Astrocyte of the spinal cord (primary cell): ENCODE measurements at places on chromosomes 2 and 18.

GRCh38 chr2:223735659-223736244 lies 101.6 kb downstream of the AP1S3 start:
- DNase-seq = peak; percentile 80

DNA sequence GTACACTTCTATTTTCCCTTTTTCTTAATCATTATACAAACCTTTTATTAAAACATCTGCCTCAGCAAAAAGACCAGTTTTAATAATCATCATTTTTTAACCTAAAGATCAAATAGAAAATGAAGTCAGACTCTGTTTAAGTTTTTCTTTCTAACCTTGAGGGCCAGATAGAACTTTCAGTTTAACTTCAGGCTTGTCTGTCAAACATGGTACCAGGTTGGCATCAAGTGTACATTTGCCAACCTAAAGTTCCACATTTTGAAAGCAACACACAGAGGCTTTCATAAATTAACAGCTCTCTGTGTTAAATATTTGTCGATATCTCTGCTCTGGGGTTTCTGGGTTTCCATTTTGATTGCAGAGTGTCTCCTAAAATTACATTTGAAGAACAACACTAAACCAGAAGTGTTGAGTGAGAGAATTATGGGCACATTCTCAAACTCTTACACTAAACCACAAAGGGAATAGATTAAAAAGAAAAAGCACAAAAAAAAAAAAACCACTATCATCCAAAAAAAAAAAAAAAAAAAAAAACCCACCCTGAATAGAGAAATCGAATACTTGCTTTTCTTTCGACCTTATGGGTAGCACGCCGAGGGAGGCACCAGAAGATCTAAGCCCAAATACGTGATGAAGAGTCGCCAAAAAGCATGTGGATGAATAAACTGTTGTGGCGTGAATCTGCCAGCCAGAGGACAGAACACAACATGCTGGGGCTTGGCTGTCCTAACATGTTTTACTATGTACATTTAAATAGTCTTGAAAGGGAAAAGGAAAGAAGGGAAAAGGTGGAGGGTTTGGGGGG lies 166.2 kb downstream of the TCF4 start:
- DNase-seq = peak; percentile 55

DNA sequence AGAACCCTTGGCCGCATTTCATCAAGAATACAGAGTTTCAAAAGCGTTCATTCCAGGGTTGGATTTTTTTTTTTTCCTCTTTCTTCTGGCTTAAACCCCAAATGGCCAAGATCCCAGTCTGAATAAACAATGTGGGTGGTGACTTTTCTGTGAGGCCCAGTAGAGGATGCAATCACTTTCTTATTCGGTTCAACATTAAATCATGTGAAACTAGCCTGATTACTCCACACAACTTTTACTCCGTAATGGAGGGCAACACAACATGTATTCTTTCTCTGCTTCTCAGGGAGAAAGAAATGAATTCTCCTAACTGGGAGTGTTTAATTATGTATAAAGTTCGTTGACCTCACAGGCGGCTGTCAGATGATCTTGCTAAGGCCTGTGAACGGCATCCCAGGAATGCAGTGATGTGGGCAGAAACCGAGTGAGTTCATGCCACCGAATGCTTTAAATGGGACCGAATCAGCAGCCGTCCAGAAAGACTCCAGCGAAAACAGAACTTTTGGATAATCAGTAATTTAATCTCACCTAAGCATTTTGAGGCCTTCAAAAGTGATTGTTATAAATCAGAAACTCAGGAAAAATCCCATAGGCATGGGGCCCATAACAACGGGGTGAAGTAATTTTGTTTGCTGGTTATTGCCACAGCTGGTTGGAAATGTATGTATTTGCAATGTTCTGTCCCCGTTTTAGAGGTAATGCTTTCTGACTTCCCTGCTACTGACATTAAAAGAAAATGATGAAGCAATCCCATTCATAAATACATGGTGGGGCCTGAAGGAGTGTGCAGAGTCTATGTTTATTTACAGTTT lies 81.5 kb downstream of the BCL2 start:
- DNase-seq = peak; percentile 91

- DNase-seq = no peak
Measured at GRCh38 chr2:186968277-186968676, 119.3 kb upstream of the ZSWIM2 start.
